CD4-positive, alpha-beta T cell (primary cell): ENCODE measurements at places on chromosomes 2 and 18.

DNA sequence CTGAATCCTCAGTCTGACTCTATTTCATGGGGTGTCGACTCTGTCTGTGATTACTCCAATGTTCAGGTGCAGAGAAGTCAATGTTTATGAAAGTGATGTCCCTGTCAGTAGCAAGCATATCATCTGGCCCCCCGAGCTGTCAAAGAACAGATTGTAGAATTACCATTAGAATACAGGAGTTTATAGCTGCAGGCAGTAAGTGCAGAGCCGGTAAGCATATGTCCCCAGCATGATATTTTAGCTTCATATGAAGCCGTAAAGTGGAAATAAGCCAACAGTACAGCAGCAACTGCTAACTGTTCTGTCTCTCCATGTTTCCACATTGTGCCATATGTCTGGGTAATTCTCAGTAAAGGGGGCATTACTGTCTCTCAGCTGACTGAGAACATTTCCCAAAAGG, 541.8 kb downstream of the SOX11 start:
- DNase-seq: no peak

GRCh38 chr2:199764273-199764800, 86.7 kb downstream of the FTCDNL1 start:
- DNase-seq: no peak

DNA sequence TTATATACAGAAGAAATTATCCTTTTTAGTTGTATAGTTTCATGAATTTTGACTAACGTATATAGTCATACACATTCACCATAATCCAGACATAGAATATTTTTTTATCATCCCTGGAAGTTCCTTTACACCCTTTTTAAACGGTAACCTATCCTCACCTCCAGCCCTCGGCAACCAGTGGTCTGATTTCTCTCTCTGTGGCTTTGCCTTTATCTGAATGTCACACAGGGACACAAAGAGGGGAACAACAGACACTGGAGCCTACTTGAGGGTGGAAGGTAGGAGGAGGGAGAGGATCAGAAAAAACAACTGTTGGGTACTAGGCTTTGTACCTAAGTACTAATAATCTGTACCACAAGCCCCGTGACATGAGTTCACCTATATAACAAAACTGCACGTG, 191.9 kb downstream of the MC4R start:
- no peak for DNase-seq

DNA sequence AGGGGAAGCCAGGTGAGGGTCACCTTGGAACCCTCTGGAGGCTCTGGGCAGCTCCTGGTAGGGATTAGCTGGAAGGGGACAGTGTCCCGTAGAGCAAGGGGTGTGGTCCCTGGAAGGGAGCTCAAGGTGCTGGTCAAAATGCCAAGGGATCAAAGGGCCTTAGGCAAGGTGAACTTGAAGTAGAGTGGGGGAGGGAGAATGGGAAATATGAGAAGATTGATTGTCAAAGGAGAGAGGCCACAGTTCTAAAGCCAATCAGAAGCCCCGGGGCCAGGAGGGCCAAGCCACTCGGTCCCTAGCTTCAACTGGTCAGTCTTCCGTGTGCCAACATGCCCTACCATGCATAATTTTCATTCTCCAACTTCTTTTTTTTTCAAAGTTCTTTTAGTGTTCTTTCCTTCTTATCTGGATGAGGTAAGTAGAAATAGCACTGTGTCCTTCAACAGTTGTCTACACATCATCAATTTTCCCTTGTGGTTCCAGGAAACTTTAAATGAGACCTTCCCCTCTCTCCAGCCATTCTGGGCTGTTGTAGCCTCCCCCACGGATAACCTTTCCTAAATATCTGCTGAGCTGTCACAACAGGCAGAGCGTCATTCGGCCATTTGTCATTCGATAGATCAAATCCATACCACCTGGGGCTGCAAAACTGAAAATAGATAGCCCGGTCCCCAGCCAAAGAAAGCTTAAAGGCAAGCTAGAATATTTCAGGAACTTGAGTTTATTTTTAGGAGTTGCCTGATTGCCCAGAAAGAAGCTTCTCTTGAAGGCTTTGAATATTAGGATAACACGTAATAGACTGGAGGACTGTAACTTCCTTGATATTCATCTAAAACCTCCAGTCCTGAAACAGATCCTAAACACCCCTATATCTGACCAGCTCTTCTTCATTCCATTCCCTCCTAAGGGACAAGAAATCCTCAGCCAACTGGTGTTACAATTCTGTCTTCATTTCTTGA, 83.3 kb downstream of the ALPK2 start:
- DNase-seq: no peak

- DNase-seq: no peak
Observed at GRCh38 chr2:14633061-14633460, 544 bp downstream of the LRATD1 start.
